ENCODE measurements at places on chromosomes 3 and 15.

DNA sequence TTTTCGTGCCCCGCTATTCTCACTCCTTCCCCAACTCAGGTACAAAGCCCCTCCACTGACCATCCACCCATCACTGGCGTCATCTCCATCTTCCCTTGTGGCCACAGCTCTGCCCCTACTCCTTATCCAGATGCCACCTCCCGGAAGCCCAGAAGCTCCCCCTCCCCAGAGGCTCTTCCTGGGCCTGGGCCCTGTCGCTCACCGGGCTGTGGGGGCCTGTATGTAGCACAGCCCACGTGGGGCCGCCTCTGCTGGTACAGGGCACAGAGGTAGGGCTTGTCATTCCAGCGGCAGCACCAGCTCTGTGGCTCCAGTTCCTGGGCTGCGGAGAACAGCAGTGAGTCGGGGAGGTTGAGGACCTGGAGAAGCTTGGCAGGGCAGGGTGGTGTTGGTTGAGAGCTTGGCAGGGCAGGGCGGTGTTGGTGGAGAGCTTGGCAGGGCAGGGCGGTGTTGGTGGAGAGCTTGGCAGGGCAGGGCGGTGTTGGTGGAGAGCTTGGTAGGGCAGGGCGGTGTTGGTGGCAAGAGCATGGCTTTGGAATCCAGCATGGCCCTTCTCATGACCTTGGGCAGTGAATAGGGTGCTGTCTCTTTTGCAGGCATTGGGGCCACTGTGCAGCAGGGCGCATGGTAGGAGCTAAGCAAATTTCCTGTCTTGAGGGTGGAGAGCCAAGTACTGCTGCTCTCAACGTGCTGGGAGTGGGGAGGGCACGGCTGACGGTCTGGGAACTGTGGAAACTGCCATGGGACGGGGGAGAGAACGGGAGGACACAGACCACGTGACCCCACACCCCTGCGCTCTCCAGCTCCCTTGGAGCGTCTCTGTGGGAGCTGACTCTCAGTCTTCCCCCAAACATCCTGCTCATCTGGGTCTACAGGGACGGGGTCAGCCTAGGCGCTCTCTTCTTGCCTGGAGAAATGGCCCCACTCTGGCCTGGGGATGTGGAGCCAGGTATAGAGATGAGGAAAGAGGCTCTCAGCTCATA is 43.4 kb downstream of the MUC20 start:
- DNase-seq = no peak

DNA sequence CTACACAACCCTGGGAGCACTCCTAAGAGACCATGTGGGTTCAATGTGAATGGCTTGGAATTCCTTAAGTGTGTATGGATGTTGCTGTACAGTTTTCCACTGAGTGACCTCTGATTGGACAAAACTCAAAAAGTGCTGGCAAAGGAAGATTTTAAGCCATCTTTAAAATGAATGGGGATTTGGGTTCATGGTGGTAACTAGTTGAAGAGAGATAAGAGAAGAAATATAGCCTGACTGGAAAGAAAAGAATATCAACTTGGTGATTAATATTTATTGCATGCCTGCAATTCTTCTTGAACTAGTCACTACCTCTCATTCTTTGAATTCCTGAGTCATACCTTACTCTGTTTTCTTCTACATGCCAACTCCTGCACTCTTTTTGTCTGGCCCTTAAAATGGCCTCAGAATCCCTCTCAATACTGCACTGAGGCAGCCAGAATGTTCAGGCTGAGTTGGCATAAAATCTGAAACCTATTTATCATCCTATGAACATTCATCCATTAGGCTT is 124.7 kb downstream of the RPL22L1 start:
- DNase-seq = no peak

DNA sequence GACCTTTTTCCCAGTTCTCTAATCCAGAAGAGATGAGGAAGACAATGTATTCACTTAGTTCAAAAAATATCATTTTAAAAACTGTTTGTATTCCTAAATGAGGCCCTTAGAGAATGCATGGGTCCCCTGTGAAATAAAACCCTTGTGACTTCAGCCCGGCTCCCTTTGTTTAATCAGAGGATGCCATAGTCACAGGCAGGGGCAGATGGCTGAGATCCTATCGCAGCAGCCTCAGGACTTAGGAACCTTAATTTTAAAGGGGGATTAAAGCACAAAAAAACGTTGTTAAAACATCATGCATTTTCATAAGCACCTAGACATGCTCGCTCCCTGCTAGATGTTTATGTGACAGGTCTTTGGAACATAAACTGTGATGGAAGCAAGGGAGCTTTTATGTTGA is 176.6 kb downstream of the IL20RB start:
- no peak for DNase-seq

GRCh38 chr15:46681901-46682300 is 1035.4 kb upstream of the SEMA6D start:
- no peak for DNase-seq

DNA sequence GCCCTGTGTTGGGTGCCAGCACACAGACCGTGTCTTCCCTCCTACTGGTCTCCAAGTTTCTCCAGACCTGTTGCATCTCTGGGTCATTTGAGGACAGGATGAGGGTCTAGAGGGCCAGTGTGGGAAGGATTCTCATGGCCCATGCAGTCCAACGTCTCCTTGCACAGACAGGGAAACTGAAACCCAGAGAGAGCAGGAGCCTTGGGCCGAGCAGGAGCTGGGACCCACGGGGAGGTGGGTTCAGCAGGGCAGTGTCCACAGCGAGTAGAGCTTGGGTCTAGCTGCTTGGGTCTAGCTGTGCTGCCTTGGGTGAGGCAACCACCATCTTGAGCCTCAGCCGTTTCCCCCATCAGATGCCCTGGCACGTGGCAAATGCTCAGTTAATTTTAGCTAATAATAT is 32.3 kb downstream of the HDAC11 start:
- no peak for DNase-seq

GRCh38 chr3:39149059-39149455 is 4.3 kb downstream of the CSRNP1 start:
- no peak for DNase-seq

Measured in MM.1S (cell line).